Stimulated activated CD8-positive, alpha-beta memory T cell treated with anti-CD3 and anti-CD28 coated beads, Interleukin-7, amount 100 ng/mL, for 24 hours (primary cell): ENCODE measurements at places on chromosomes 7 and 10.

DNA sequence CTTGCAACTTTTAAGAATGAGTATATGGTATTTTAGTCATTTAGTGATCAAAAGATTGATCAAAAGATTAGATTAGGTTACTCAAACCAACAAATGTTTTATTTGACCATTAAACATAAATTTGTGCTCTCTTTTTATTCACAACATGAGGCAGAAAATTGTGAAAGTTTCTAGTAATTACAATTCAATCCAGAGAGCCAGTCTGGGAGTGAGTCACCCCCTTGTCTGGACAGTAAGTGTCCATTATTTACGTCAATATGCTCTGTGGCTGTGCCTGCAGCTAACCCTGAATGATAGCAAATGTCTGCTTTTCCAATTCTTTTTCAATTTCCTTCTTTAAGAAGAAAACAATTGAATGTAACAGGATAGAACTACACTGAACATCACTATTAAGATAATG, 27.9 kb downstream of the GNG11 start:
- DNase-seq = no peak

DNA sequence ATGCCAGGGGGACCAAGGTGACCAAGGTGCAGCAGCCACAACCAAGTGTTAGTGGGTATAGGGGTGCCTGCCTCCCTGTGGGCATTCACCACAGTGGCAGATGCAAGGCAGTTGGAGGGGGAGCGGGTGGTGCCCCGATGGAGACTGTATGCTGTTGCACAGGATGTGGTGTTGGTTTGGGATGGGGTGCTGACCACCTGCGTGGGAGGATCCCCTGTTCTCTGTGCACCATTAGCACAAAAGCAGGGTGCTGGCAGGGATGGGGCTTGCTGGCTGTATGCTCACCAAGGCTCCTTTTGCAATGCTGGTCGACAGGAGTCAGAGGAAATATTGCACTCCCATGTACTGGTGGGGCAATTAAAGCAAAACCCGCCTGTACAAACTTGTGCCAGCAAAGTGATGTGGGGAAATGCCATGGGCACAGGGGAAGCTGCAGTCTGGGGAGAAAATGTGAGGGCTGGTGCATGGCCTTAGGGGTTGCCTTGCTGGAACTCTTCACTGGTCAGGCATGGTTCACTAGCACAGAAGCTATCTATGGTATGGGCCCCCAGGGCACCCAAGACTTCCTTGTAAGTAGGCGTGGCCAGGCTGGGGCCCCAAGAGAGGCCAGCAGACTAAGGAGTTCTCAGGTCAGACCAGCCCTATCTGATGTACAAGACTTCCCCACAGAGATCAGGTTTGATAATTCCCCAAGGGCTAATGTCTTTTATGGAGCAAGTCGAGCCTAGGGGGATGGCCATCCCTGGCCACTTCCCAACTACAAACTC, 51.9 kb upstream of the GNAT3 start:
- DNase-seq = no peak

GRCh38 chr10:103638948-103639347, 145.4 kb downstream of the NEURL1 start:
- no peak for DNase-seq

- DNase-seq = no peak
These were observed 180.9 kb downstream of the JCAD start for GRCh38 chr10:29878492-29878891.

DNA sequence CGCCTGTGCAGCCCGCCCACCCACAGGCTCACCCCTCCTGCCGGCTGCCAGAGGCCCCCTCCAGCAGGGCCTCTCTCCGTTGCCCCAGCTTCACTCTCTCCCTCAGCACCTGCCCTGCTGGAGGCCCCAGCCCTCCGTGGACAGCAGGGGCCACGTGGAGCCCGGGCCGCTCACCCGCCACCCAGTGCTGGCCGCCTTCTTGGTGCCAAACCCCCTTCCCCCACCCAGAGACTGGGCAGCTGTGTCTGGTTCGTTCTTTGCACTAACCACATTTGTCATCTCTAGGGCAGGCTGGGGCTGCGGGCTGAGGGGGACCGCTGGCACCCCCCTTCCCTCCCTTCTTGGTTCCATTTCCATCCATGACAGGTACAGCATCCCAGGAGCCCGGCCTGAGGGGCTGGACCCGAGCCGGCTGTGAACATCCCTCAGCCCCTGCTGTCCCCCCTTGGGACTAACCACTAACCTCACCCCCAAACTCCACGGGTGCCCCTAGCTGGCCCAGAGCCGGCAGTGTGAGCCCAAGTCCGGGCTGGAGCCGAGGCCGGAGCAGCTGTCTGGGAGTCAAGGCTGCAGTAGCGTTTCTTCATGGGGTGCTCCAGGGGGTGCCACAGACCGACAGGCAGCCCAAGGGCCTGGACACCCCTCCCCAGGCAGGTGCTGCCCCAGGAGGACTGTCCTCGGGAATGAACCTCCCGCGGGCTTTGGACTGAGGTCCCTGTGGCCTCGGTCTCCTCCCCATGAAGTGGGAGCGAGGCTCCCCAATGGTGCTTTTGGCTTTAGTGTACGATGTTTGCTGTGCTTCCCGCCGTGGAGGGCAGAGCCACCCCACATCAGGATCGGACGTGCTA, 25.5 kb upstream of the AMZ1 start:
- DNase-seq = no peak

DNA sequence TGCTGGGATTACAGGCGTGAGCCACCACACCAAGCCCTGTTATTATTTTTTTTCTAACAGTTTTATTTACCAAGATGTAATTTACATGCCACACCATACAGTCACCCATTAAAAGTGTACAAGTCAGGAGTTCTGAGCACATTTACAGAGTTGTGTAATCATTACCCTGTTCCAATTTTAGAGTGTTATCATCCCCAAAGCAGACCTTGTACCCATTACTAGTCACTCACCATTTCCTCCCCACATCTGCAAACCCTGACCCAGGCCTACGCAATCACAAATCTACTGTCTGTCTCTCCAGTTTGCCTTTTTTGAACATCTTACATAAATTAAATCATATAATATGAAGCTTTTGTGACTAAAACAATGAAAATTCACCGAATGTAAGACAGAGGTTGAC, 402.9 kb upstream of the FOXK1 start:
- no peak for DNase-seq

DNA sequence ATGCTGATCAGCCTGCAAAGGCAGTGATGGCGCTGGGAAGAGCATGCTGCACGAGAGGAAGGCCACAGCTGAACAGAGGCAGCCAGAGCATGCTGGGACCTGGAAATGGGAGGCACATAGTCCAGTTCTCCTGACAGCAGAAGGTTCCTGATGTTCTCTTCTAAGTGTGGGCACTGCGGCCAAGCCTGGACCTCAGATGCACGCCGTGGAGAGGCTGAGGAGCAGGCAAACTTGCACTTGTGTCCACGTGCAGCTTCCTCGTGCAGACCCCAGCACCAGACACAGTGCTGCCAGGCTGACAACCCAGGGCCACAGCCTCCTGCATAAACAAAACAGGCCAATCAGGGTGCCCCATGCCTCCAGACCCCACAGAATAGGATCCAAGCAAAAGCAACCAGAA, 93.5 kb upstream of the LANCL2 start:
- no peak for DNase-seq
